ENCODE measurements at places on chromosomes 1 and 21.
A peak's percentile ranks its signal among the peaks of the same experiment; 100 is the strongest.

- DNase-seq, result peak; percentile 67
Measured at GRCh38 chr1:77539519-77540142, 142.8 kb downstream of the ZZZ3 start.

GRCh38 chr1:170247751-170248521 lies 102.2 kb downstream of the NTMT2 start:
- no peak for DNase-seq

DNA sequence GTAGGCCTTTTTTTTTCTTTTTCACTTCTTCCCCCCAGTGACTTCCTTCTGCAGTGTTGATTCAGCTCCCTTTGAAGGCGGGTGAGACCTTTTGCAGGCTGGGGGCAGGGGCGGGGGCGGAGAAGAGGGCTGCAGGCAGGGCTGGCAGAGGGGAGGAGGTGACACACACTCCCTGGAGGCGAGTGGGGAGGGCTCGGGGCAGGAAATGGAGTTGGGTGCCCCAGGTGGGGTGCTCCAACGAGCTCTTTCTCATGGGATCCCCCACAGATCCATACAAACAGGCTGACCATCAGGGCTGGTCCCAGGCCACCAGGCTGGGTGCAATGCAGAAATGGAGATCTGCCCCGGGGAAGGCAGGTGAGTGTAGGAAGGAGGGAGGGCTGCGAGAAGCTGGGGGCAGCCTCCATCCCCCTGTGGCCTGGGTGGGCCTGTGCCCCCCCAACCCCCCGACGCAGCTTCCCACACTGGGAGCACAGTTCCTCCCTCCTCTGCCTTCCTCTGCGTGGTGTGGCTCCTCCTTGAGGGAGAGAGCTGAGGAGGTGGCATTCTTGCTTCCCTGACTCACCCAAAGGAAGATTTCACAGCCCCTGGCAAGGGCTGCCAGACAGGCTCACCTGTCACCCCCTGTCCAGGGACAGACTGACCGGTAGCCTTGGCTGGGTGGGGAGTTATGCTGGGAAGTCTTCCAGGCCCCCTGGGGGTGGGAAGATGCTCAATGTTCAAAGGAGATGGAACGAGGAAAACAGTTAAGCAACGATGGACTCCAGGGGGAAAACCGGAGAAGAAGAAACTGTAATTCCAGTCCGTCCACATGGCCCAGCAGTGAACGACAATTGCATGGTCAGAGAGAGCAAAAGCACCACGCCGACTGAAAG lies 7.1 kb upstream of the ITGB2 start:
- no peak for DNase-seq

DNA sequence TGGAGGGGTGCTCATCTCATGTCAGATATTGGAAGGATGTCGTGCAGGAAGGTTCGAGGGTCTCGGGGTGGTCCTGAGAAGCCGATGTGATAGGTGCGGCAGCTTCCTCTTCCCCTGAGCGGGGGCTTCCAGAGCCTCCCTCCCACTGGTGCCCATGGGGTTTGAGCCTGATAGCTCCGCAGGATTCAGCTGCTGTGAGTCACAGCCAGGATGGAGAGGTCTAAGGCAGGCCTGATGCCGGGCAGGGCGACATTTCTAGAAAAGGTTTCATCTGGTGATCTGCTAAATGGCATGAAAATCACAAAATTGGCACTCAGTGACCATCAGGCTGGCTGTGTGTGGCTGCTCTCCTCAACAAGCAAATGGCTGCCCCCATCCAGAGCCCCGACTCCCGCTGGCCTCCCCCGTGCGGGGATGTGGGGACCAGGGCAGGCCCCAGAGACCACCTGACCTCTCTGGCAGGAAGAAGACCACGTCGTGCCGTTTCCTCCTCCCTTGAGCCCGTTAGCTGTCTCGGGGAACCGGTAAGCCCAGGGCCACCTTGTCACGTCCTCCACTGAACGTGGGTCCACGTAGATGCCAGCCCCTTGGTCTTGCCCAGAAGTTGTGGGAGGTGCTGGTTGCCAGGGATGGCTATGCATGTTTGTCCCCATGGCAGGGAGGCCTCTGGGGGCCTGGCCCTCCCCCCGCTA lies 66.1 kb downstream of the SKI start:
- DNase-seq, result no peak

- DNase-seq, result peak; percentile 20
Measured at GRCh38 chr1:223845037-223845809, 524 bp downstream of the TP53BP2 start.

- no peak for DNase-seq
Measured at GRCh38 chr21:15552914-15553494, 176.8 kb upstream of the USP25 start.

GRCh38 chr1:72649991-72650390 lies 367.7 kb upstream of the NEGR1 start:
- DNase-seq, result no peak

GRCh38 chr1:64983110-64983509 lies 16.8 kb upstream of the JAK1 start:
- DNase-seq, result no peak

- DNase-seq, result peak; percentile 59
Measured at GRCh38 chr1:13550663-13551062, 33.0 kb upstream of the PDPN start.

DNA sequence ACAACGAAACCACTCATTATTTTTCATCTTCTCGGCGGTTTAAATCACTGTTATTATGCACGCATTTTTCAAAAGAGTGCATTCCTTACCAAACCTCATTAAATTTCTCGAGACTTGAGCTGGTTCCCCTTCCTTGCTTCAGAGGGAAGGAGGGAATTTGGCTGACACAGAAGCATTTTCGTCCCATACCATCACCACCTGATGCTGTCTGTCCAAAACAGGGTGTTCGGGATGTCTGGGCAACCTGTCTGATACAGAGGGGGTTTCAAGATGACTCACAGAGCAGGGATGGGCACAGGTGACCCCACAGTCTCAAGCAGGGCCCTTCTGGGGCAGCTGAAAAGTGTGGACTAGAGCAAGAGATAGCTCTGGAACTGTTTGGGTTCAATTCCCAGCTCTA lies 12.3 kb upstream of the RCC2 start:
- no peak for DNase-seq

- DNase-seq, result no peak
Measured at GRCh38 chr1:216847397-216848036, 124.3 kb upstream of the ESRRG start.

DNA sequence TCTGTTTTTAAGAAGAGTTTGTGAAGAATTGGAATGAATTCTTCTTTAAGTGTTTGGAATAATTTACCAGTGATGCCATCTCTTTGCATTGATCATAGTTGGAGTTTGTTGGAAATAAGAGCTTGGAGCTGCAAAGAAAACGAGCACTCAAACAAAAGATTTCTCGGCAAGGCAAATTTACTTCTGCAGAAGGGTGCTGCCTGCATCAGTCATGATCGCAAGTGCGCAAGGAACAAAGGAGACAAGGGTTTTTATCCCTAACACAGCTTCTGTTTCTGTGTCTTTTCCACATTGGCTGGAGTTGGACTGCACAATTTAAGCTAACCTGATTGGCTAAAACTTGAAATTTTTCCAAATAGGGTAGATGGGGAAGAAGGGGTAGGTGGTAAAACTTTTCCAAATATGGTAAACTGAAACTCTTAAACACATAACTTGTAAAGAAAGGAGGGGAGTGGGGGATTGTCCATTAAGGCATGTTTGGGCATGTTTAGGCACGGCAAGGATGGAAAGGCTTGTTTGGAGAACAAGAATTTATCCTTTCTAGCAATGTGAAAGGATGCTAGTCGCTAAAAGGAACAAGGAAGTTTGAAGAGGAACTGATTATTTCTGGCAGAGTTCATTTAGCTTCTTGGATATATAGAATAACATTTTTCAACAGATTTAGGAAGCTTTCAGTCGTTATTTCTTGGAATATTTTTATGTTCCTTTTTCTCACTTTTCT lies 3.5 kb upstream of the AADACL4 start:
- DNase-seq, result no peak

- DNase-seq, result no peak
Measured at GRCh38 chr1:24996983-24997893, 67.2 kb upstream of the RUNX3 start.

- no peak for DNase-seq
Measured at GRCh38 chr1:27609210-27609555, 5.2 kb upstream of the AHDC1 start.

DNA sequence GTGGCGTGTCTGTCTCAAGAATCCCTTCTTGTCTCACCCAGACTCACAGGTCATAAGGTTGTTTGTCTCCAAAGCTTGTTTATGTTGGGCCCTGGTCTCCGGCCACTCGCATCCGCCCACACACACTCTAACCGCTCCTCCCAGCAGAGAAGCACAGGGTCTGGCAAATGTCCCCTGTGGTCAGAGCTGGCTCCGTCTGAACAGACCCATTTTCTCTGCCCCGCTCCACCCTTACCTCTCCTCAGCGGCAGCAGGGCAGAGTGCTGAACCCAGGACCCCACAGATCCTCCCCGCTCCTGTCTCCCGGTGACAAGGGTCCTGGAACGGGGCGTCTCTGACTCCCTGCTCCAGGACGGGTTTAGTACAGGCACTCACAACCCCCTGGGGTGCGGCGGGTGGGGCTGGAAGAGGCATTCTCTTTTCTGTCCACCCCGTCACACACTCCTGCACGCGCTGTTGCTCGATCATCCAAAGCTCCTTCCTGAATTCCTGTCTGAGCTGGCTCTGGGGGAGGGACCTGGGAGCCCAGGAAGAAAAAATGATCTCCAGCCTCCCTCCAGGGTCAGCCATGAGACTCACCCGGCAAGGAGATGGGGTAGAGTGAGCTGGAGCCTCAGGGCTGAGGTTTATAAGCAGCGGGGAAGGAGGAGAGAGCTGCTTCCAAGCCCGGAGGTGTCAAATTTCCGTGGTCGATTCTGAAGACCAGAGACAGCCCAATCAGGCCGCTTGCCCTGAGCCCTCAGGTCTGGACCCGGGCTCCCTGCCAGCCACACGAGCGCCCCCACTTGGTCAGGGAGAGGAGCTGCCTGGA lies at the start of gene S100A13:
S100A13 (minus strand) TSS at position 602 of the 811 bp plus-strand sequence. CDS start 1,033 bp downstream, outside the sequence.
- peak; percentile 100 for DNase-seq

DNA sequence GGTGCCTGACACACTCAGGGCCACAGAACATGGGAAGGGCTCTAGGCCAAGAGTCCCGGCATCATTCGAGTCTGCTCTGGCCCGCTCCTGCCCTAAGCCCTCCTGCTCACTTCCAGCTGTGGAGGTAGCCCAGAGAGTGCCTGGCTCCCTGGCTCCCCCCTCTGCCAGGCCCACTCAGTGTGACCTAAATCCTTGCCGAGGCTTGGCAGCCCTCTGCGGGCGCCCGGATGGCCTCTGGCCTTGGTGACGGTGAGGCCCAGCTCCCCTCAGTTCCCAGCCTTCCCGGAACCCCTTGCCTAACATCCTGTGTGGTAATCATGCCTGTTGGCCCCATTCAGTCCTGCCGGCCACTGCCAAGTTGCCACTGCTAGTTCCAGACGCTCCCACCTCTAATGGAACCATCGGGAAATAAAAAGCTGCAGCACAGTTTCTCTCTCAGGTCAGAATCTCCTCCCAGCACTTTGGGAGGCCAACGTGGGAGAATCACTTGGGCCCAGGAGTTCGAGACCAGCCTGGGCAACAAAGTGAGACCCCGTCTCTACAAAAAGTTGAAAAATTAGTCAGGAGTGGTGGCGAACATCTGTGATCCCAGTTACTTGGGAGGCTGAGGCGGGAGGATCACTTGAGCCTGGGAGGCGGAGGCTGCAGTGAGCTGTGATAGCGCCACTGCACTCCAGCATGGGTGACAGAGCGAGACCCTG lies 1.2 kb upstream of the H6PD start:
- no peak for DNase-seq

Data from WERI-Rb-1 (cell line).